Activated CD4-positive, alpha-beta T cell treated with anti-CD3 and anti-CD28 coated beads, Interleukin-2, amount 10 ng/mL, durations not matched to agents 7 days and 5 days (primary cell): ENCODE measurements at places on chromosomes 16 and 17.

DNA sequence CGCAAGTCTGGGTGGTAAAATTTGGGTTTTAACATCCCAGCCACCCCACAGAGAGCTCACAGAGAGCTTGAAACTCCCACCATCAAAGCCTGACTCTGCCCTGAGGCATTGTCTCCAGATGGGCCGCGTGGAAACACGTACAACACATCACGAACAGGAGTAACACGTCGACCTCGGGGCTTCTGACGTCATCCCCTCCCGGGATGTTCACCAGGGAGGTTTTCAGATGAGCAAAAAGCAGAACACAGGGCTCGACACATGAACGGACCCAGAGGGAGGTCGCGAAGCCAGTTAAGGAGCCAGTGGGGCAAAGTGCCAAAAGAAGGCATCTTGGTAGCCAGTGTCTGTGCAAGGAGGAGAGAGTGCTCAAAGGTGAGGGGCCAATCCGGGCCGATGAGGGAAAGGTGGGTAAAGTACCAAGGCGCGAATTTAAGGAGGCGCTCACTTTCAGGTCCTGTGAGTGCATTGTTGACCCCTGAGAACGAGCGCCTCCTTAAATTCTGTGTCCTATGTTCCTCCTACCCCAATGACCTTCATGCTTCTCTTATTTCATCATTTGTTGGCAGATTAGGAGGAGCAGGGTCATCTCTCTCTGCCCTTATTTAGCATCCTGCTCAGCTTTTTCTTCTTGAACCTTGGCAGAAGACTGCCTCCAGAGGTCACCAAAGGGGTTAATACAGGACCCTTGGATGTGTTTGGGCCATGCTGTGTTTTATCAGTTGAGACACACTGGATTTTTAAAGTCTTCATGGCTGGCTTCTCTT, 5.6 kb downstream of the RCVRN start:
- DNase-seq, result no peak

DNA sequence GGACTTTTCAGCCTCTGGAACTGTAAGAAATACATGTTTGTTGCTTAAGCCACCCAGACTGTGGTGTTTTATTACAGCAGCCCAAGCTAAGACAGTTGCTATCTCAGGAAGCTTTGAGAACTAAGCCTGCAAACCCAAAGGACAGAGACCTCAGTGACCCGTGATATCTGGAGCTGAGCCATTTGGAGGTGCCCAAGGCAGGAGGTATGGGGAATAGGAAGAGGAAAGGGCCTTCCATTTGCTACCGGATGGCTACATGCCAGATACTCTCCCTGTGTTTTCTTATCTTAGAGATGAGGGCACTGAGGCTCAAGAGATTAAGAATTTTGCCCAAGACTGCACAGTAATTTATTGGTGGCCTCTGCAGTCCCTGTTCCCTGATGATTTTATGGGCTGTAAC, 622.1 kb upstream of the CDH5 start:
- no peak for DNase-seq

GRCh38 chr16:31360251-31360650, 5.3 kb downstream of the ITGAX start:
- DNase-seq, result no peak

GRCh38 chr16:11205754-11206581, 50.0 kb downstream of the SOCS1 start:
- no peak for DNase-seq

GRCh38 chr17:71472809-71473789, 647.7 kb upstream of the SOX9 start:
- no peak for DNase-seq

DNA sequence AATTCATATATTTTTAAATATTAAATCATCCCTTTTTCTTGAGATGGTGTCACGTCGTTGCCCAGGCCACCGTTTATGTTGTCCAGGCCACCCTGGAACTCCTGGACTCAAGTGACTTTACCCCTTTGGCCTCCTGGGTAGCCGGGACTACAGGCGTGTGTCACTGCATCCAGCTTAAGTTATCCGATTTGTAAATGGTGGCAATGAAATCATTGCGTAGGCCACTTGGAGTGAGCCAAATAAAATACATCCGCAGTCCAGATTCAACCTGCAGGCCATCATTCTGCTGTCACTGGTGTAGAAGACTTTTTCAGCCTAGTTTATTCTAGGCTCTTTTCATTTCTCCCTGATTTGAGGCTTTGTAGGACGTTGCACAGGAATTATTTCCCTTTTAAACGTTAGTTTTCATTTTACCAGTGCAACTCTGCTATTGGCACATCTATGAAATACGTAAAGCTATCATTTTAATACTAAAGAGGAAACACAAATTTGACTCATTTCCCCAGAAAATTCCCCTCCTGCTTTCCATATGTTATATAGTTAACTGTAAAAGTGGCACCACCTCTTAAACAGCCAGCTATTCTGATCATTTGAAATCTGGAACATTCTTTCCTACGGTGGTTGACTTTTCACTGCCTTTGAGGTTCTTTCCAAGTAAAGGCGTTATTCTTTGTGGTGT, 449.8 kb downstream of the MAF start:
- no peak for DNase-seq

DNA sequence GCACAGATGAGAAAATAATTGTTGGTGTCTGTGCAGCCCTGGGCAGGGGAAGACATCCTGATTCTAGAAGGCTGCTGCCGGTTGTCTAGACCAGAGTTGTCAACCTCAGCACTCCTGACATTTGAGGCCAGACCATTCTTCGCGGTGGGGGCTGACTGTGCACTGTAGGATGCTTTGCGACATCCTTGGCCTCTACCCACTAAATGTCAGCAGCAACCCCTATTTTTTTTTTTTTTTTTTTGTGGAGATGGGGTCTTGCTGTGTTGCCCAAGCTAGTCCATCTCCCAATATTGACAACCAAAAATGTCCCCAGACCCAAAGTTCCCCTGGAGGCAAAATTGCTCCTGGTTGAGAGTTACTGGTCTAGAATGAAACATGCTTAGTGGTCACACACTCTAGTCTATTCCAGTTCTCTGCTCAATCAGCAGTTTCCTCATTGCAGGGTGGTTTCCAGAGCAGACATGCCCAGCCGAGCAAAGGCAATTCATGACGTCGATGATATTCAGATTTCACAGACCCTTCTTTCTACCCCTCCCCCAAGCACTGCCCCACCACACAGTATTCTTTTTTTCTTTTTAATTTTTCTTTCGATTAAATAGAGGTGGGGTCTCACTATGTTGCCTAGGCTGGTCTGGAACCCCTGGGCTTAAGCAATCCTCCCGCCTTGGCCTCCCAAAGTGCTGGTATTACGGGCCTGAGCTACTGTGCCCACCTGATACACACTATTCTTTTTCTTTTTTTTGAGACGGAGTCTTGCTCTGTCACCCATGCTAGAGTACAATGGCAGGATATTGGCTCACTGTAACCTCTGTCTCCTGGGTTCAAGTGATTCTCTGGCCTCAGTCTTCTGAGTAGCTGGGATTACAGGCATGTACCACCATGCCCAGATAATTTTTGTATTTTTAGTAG, 9.0 kb downstream of the C17orf99 start:
- DNase-seq, result no peak

GRCh38 chr17:22138861-22139469, 446.6 kb downstream of the KCNJ18 start:
- DNase-seq, result no peak

- DNase-seq, result no peak
Measured at GRCh38 chr17:66519154-66519553, 216.7 kb downstream of the PRKCA start.

- DNase-seq, result no peak
Measured at GRCh38 chr17:33927732-33928133, 327.4 kb upstream of the CCL2 start.

GRCh38 chr17:18187821-18188761, 4.5 kb downstream of the ALKBH5 start:
- no peak for DNase-seq

- DNase-seq, result no peak
Measured at GRCh38 chr17:63503341-63503705, 19.8 kb upstream of the KCNH6 start.

GRCh38 chr16:89322321-89323119, 105.0 kb downstream of the ZNF778 start:
- DNase-seq, result no peak

DNA sequence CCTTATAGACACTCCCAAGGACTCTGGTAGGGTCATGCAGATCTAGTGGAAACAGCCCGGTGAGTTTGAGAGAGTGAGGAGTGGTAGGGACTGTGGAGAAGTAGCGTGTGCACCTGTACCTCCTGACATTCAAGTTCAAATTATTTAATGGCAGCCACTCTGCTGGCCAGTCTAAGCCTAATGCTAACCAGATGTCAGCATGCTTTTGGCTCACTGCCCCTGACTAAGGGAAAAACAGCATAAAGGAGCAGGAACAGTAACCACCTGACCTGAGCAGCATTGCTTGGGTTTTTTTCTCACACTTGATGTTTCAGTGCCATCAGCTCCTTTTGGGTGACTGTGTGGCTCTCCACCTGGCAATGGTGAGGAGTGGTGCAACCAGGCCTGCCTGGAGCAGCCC, 23.8 kb upstream of the SLC12A3 start:
- no peak for DNase-seq

- no peak for DNase-seq
Measured at GRCh38 chr17:15364615-15365014, 23.2 kb upstream of the TEKT3 start.

DNA sequence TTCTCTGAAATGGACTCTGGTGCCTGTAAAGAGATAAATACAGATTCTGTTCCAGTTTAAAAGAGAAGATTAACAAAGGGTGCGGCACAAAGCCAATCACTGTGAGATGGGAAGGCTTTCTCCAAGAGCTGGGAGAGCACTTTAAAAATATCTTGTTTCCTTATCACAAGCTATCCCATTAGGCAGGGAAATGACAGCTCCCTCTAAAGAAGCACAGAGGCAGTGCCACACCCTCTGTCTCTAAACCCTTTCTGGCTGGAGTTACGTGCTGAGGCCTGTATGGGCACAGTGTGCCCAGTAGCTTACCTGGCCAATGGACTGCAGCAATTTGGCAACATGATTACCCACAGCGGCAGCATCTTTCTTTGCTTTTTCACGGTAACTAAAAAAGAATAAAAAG, 9.0 kb upstream of the TERB1 start:
- DNase-seq, result no peak

DNA sequence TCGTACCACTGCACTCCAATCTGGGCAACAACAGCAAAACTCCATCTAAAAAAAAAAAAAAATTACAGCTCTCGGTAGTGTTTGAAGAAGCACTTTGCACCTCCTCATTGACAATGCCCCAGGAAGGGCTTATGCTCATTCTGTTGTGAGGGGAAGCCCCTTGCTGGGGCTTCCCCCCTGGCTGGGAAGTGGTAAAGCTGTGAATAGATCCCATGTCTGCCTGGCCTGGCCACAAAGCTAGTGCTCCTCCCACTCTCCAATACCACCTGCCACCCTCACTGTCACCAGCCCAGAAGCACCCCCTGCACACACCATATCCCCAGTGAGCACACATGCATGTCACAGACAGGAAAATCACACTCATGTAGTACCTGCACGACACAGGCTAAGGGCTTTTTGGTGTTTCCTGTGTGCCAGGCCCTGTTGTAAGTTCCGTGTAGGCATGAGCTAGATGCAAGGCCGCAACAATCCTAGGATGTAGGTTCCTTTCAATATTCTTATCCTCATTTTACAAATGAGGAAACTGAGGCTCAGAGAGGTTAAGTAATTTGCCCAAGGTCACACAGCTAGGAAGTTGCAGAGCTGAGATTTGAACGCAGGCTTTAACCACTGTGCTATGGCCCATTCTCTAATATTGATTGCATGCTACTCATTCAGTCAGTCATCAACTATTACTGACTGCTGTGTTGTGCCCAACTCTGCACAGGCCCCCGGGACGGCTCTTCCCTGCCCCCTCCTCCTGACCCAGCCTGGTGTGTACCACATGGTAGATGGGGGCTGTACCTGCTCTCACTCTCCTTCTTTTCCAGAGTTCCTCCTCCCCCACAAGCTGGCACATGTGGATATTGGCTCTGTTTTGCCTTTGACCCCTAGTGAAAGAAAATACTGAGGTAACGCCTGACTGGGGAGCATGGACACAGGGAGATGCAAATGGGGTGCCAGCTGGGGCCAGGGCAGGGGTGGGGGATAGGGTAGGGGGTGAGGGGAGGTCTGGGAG, 11.9 kb upstream of the COL1A1 start:
- peak; percentile 23 for DNase-seq
